ENCODE measurements at places on chromosomes 5 and 9.
A peak's percentile ranks its signal among the peaks of the same experiment; 100 is the strongest.

GRCh38 chr5:166505544-166505943 is 1785.9 kb upstream of the WWC1 start:
- no peak for DNase-seq

GRCh38 chr9:88259001-88259400 is 120.7 kb upstream of the SPATA31C2 start:
- no peak for DNase-seq

DNA sequence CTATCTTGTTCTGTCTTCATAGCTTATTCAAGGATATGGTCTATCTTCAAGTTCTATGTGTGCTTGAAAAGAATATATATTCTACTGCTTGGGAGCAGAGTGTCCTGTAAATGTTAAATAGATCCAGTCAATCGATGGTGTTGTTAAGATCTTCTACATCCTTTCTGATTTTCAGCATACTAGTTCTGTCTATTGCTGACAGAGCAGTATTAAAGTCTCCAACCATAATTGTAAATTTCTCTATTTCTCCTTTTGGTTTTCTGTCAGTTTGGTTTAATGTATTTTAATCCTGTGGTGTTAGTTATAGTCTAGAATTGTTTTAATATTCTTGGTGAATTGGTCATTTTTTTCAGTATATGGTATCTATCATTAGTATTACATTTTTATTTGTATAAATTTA is 124.0 kb upstream of the COX7C start:
- no peak for DNase-seq

GRCh38 chr9:70639853-70640814 is 225.7 kb upstream of the KLF9 start:
- peak; percentile 4 for DNase-seq

GRCh38 chr9:97478301-97478981 is 23.0 kb upstream of the TMOD1 start:
- no peak for DNase-seq

DNA sequence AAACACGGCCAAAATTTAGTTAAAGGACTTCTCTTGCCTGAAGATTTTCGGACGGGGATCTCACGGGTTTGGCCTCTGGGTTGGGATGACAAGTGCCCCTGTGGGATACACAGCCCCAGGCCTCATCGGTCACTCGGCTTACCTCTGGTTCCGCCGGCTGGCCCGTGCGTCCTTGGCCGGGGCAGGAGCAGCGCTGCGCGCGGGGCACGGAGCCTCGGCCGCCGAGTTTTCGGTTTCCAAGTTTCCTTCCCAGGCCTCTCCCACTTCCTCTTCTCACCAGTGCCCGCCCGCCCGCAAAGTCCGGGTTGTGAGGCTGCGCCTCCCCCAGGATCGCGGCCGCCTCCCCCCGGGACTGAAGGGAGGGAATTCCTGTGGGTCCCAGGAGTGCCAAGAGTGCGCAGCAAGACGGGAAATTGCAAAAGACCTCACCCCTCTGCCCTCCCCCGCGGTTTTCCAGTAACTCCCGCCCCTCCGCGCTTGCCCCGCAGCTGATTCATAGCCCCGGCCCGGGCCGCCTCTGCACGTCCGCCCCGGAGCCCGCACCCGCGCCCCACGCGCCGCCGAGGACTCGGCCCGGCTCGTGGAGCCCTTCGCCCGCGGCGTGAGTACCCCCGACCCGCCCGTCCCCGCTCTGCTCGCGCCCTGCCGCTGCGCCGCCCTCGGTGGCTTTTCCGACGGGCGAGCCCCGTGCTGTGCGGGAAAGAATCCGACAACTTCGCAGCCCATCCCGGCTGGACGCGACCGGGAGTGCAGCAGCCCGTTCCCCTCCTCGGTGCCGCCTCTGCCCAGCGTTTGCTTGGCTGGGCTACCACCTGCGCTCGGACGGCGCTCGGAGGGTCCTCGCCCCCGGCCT is at the start of gene OSMR:
Gene OSMR, plus strand, starts transcription at position 487 of the 853 bp plus-strand sequence. CDS start 23,033 bp downstream, outside the sequence.
- peak; percentile 88 for DNase-seq

- DNase-seq: no peak
These were observed 28.8 kb upstream of the TLE4 start for GRCh38 chr9:79542735-79543620.

DNA sequence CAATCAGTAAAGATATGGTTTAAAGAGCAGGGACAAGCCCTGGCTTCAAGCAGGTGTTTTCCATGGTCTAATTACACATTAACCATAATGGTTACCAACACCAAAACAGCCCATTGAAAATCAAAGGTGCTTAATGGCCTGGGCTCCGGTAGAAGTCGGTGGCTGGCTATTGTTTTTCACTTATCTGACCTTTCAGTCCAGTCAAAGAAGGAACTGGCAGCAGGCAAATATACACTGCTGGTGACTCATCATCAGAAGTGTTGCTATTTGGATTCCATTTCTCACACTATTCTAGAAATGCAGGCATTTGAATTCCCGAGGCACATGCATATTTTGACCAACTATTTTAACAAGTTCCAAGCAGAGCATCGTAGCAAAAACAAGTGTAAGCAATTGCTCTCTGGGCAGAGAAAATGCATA is 26.3 kb upstream of the GABRP start:
- no peak for DNase-seq

GRCh38 chr5:154444556-154445421 is 1.0 kb upstream of the SAP30L start:
- DNase-seq: no peak

- no peak for DNase-seq
These were observed 106.7 kb downstream of the OXCT1 start for GRCh38 chr5:41763574-41763973.

GRCh38 chr9:20014168-20014567 is 225.3 kb upstream of the SLC24A2 start:
- DNase-seq: no peak

GRCh38 chr5:172707285-172708182 is 63.5 kb downstream of the DUSP1 start:
- no peak for DNase-seq

GRCh38 chr5:145244788-145245187 is 590.4 kb downstream of the PRELID2 start:
- no peak for DNase-seq

- DNase-seq: no peak
These were observed 1348.3 kb upstream of the CDH6 start for GRCh38 chr5:29845206-29845605.

GRCh38 chr5:118115791-118116190 is 872.6 kb downstream of the DTWD2 start:
- no peak for DNase-seq

- no peak for DNase-seq
These were observed 18.9 kb upstream of the MEGF9 start for GRCh38 chr9:120733190-120733589.

DNA sequence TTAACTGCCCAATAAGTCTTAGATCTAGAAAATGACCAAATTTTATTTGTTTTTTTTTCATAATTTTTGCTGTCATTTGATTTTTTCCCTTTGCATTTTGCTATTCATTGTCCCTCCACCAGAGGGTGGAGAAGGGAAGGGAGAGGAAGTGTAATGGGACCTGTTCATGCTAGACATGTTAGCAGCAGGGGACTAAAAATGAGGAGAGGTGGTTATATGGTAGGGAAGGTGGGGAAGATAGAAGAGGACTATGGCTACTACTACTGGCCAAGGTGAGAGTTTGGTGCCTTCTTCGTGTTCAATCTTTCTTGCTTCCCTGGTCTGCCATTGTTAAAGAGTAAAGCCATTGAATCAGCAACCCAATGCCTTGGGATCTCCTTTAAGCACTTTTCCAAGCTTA is 6.4 kb downstream of the GRIA1 start:
- DNase-seq: no peak

DNA sequence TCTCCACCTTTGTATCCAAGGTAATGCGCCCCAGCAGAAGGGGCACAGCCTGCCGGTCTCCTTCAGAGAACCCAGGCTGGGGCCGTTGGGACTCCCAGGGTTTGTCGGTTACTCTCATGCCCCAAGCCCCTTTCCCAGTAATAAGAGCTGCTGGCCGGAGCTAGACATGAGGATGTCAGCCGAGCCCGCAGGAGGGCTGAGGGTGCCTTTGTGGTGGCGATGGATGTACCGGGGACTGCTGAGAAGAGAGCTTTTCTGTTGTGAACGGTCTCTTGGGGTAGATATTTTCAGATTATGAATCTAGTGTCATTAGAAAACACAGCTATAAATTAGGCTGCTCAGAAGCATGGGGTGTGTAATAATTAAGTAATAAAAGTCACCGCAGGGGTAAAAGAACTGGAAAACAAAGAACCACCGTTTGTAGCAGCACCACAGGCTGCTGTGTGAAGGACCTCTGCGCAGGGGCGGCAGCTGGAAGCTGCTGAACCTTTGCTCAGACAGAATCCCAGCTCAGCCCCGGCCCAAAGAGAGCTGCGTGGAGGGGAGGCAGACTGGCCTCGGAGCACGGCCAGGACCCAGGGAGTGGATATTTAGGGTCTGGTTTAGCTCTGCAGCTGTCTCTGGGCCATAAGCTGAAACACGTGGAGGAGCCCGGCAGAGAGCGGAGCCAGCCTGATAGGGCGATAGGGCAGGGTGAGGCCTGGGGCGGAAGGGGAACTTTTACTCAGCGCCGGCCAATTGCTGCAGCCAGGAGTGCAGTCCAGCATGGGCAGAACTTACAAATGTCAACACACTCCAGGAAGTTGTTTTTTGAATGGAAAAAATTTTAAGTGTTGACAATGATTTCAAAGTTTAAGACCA is 50.5 kb upstream of the BARHL1 start:
- DNase-seq: no peak

GRCh38 chr9:85377731-85378289 is 363.9 kb downstream of the AGTPBP1 start:
- DNase-seq: no peak

DNA sequence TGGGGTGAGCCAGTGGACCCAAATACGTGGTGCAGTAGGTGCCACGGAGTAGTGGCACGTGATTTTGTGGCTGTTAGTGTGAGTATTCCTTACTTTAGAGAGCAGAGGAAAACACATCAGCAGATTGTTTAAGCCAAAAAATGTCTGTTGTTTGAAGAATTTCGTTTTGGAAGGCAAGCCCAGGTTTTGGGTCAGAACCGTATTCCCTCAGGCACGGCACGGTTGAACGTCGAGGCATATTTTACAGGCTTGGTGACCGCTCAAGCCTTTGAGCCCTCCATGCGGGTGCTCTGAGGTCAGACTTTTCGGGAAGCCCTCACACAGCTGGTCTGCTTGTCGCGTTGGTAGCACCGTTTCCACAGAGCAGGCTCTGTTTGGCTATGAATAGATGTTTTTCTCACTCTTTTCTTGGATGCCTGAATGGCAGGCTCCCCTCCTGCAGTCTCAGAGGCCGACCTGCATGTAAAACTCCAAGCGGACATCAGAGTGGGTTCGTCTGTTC is 27.2 kb downstream of the NEK6 start:
- DNase-seq: no peak

DNA sequence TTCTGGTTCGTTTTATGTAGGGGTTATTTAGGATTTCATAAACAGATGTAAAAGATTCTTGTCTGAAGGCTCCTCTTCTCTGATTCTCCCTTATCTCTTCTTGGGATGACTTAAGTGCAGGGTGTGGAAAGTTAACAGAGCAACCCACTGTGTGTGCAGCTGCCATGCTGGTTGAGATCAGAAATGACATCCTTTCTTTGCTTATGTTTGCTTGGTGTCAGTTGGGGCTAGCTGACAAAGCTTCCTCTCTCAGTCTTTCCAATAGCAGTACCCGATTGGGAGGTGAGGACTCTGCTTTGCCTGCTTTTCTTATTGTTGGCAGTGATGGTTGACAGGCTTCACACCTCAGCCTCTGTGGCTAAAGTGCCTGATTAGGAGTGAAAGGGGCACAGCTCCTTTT is 26.5 kb downstream of the OGN start:
- DNase-seq: no peak

- DNase-seq: no peak
These were observed 4.6 kb downstream of the ZNF367 start for GRCh38 chr9:96413302-96414221.

DNA sequence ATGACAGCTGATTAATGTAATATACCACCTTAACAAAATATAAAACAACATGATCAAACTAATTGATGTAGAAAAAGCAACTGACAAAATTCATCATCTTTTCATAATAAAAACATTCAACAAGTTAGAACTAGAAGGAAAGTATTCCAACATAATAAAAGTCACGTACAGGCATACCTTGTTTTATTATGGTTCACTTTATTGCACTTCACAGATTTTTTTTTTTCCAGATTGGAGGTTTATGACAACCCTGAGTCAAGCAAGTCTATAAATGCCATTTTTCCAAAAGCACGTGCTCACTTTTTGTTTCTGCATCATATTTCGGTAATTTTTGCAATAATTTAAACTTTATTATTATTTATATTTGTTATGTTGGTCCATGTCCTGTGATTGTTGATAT is 1120.3 kb downstream of the PTPRD start:
- DNase-seq: no peak

- DNase-seq: no peak
These were observed 233.7 kb upstream of the MSX2 start for GRCh38 chr5:174490728-174491127.

- DNase-seq: no peak
These were observed 106.5 kb upstream of the PARP8 start for GRCh38 chr5:50559955-50560354.

GRCh38 chr5:11588803-11589202 is 315.4 kb downstream of the CTNND2 start:
- no peak for DNase-seq

- DNase-seq: no peak
These were observed 112.8 kb upstream of the NR3C1 start for GRCh38 chr5:143516249-143516648.

DNA sequence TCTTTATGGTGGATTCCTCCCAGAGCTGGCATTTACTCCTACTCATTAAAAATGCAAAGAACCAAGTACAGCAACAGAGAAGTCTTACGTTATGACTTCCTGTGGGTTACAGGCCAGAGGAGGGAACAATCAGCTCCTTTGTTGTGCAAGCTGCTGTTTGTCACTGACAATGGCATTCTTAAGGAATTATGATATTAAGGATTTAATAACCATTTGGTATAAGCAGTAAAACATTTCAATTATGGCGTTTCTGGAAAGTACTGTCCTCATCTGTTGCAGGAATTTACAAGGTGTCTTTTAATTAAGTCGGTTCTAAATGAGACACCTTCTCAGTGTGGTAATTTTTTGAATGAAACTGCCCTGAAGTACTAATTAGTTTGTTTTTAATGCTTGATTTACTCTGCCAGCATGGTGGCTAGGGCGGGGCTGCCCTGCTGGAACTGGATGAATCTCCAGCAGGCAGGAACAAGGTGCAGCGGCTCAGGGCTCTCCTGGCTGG is 49.1 kb upstream of the VDAC1 start:
- DNase-seq: no peak

DNA sequence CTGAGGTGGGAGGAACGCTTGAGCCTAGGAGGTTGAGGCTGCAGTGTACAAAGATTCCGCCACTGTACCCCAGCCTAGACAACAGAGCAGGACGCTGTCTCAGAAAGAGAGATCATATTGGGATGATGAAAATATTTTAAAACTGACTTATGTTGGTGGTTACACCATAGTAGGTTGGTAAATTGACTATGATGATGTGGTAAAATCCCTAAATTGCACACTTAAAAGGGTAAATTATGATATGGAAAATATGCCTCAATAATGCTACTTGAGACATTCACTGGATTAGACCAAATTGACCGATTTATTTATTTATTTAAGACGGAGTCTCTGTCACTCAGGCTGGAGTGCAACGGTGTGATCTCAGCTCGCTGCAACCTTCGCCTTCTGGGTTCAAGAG is 21.9 kb upstream of the TOR1B start:
- DNase-seq: no peak

All from brain pericyte (primary cell).